Gastroesophageal sphincter (tissue), 4 donors: ENCODE measurements at places on chromosomes 7 and 10. TPM values are rescaled to one million over a fixed set of nuclear protein-coding genes. Genes with fewer than 3 reads are reported as not detected.

ANKRD30A gene
- not detected for total RNA-seq

SORBS1 gene
- 1,913 TPM for total RNA-seq

RAB18 gene
- total RNA-seq = 40.5 TPM

PHKG1 gene
- not detected for total RNA-seq

TAS2R39 gene
- not detected for total RNA-seq

MKX gene
- total RNA-seq = 37.7 TPM

SPDYE18 gene
- total RNA-seq = 2.3 TPM

PARD3 gene
- total RNA-seq = 127 TPM

SSC4D gene
- 1.1 TPM for total RNA-seq

SVOPL gene
- not detected for total RNA-seq

OR6B1 gene
- total RNA-seq = not detected

CPA1 gene
- total RNA-seq = not detected
